ENCODE measurements at places on chromosomes 4 and X.
A peak's percentile ranks its signal among the peaks of the same experiment; 100 is the strongest.

- peak; percentile 63 for DNase-seq
These were observed 19.3 kb upstream of the CSF2RA start for GRCh38 chrX:1249101-1249887.

DNA sequence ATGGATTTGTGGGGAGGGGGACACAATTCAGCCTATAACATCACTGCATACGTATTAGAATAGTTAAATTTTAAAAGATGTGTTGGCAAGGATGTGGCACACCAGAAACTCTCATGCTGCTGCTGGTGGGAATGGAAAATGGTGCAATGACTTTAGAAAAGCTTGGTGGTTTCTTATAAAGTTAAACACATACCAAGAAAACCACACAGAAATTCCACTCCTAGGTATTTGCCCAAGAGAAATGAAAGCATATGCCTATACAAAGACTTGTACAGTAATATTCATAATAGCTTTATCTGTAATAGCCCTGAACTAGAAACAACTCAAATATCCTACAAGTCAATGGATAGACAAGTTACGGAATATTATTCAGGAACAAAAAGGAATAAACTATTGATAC is 71.3 kb upstream of the PDHA1 start:
- no peak for DNase-seq

DNA sequence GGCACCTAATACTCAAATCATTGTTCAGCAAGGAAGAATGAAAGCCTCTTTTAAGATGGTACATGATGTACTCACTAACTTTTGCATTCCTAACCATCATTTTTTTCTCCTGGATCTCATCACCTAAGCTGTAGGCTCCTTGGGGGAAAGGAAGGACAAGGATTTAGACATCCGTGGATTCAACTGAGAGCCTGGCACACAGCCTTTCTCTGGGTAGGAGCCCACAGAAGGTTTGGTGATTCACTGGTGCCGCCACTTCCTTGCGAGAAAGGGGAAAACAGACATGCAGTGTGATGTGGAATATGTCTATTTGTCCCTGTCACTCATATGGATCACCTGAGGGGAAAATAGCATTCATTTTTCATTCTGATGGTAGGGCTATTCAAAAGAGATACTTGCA is 147.3 kb downstream of the PCDH7 start:
- DNase-seq = no peak

- DNase-seq = no peak
These were observed 78.7 kb upstream of the OGT start for GRCh38 chrX:71454222-71454621.

GRCh38 chrX:15468036-15468435 is 25.1 kb downstream of the PIR start:
- no peak for DNase-seq

DNA sequence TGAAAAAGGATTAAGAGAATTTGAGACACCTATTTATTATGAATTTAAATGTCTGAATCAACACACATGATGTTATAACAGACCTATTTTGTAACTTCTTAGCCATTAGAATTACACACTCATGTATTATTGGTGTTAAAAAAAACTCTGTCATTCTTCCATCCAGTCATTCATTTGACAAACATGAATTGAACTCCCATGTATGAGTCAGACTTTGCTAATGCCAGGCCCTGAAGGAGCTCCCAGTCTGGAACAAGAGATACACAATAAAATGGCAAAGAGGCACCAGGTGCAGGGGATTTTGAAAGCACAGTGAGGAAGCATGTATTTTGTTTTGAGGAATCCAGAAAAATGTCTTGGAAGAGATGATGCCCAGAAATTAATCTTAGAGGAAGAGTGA is 87.7 kb upstream of the EFHC2 start:
- DNase-seq = no peak

DNA sequence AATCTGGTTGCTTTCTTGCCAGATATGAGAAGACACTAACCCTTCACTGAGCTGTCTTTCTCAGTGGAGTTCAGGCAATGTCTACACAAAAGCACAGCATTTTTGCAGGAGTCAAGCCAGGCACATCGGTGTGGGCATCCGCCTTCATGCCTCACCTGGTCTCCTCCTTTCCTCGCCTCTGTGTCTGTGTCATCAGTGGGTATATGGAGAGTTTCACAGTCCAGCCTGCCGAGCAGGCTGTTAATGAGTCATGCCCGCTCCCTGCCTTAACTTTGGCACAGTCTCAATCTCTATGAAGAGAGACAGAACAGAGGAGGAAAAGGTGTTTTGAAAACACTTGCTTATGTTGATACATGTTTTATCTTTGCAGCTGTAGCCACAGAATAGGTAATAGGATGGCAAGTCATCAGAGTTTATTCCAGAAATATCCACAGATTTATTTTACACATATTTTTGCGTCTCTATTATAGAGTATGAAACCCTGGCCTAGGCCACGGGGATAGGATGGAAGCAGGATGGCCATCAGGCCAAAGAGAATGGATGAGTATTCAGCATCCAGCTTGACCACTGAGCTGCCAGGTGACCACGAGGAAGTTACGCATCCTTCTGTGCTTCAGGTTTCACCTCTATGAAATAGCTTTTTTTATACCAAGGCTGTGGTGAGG is 32.8 kb upstream of the MAML3 start:
- DNase-seq = no peak

- DNase-seq = no peak
These were observed 917 bp downstream of the PCDH18 start for GRCh38 chr4:137531168-137531985.

GRCh38 chr4:107243141-107243781 is 207.1 kb upstream of the DKK2 start:
- DNase-seq = no peak

- DNase-seq = no peak
These were observed 404.0 kb upstream of the F9 start for GRCh38 chrX:139126493-139126892.

DNA sequence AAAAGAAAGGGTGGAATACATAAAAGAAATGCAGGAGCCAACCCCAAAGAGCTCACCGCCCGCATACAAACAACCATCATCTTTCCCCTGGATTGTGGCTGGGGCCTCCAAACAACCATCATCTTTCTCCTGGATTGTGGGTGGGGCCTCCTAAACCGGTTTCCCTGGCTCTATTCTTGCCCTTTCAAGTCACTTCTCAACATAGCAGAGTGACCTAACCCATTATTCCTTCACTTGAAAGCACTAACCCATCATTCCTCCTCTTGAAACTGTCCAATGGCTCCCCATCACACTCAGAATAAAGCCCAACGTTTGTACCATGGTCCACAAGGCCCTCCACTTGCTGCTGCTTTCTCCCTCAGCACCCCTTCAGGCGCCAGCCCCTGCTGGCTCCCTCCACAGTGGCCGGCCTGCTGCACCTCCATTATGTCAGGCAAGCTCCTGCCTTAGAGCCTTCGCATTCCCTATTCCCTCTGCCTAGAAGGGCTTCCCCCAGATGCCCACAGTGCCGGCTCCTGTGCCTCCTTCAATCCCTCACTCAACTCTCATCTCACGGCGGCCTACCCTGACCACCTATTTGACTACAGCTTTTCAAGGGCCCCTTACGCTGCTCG is 24.1 kb downstream of the SMIM43 start:
- DNase-seq = no peak

DNA sequence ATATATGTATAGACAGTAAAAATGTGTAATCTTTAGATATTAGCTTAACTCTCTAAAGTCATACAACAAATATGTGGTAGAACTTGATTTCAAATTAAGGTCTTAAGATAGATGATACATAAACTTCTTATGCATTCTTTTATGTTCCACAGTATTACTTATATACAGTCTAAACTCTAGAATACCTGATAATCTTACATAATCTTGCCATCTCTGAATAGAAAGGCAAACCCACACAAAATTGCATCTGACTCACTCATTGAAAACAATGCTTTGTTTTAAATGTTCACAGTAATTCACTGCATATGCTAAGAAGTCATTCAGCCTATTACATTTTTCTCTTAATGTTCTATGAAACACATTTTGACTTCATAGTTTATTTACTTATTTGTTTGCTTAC is 10.1 kb downstream of the SULT1B1 start:
- DNase-seq = no peak

- no peak for DNase-seq
These were observed 368.9 kb upstream of the CTSO start for GRCh38 chr4:156322592-156322991.

DNA sequence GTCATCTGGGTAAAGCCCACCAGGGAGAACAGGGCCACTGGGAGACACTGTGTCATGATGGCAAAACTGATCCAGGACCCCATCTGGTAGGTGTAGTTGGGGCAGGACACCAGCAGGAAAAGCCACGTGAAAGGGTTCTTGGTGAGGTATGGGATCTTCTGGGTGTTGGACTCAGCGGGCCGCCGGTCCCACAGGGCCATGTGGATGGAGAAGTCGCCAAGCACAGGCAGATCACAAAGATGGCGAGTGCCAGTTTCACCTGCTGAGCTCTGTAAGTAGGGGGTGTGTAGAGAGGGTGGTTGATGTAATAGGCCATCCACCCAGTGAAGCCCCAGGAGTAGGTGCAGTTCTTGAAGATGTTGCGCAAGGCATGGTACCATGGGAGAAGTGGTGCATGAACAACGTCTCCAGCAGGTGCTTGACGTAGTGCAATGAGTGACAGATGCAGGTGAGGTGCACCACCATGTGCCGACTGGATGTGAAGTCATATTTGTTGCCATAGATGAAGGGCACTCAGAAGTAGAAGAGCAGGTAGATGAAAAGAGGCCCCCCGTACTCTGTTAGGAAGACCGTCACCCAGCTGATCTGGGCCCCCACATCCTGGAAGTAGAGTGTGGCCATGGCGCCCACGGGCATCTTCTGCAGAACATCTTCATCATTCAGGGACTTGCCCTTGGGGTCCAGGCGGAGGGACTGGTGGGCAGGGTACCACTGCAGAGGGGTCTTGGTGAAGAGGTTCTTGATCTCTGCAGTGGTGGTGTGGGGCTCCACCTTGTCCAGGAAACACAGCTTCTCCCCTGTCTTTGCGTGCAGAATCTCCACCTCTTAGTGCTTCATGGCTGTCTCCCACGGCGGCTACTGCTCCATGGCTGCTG is 249.3 kb downstream of the ANKRD50 start:
- DNase-seq = no peak

DNA sequence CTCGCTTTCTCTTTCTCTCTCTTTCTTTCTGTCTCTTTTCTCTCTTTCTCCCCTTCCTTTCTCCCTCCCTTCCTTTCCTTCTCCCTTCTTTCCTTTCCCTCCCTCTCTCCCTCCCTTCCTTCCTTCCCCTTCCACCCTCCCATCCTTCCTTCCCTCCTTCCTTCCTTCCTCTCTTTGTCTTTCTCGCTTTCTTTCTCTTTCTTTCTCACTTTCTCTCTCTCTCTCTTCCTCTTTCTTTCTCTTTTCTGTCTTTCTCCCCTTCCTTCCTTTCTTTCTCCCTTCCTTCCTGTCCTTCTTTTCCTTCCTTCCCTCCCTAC is 2.1 kb upstream of the SORCS2 start:
- no peak for DNase-seq

- no peak for DNase-seq
These were observed 38.7 kb downstream of the PPP1R2C start for GRCh38 chrX:42739258-42739657.

DNA sequence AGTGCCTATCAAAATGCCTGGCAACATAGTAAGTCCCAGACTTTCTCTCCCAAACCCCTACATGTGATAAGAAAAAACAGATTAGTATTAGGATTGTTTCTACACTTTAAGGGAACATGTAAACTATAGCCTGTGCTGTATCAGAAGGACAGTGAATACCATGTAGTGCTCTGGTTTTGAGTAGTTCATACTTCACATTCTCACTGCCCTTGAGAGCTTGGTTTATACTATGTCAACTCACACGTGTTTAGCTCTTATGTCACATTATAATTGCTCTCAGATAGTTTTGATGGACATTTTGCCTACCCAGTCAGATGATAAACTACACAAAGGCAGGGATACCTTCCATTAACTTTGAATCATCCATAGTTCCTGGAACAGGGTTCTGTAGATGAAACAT is 58.0 kb upstream of the PGRMC2 start:
- no peak for DNase-seq

DNA sequence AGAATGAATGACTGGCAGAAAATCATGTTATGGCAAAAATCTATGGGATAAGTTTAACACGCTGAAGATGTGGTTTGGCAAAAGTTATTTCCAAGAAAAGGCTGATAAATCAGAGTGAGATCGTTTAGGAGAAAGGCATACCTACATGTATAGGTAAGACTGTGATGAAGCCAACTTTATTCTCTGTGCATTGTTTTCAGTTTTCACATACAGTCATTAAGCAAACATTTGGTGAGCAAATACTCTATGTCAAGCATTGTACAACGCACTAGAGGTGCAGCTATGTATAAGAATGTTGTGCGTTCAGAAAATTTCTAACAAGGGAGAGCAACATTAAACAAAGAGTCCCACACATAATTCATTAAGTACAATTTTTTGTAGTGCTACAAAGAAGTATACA is 121.7 kb downstream of the TEX13A start:
- no peak for DNase-seq

DNA sequence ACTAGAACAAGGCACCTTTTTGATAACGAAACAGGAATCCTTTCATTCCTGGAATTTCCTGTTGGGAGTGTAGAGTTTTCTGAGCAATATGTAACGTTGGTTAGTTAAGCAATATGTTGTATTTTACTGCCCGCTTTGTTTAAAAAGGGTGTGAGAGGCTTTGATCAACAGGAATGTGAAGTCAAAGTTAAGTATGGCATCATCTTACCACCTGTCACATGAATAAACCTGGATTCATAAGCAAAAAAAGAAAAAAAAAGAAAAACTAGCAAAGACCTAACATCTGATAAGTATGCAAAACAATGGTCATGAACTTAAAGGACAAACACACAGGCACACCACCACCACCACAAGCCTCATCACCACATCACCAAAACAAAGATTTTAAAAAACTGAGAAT is 7.1 kb upstream of the CXCL5 start:
- no peak for DNase-seq

- no peak for DNase-seq
These were observed 32.4 kb upstream of the BLTP1 start for GRCh38 chr4:122119739-122120138.

DNA sequence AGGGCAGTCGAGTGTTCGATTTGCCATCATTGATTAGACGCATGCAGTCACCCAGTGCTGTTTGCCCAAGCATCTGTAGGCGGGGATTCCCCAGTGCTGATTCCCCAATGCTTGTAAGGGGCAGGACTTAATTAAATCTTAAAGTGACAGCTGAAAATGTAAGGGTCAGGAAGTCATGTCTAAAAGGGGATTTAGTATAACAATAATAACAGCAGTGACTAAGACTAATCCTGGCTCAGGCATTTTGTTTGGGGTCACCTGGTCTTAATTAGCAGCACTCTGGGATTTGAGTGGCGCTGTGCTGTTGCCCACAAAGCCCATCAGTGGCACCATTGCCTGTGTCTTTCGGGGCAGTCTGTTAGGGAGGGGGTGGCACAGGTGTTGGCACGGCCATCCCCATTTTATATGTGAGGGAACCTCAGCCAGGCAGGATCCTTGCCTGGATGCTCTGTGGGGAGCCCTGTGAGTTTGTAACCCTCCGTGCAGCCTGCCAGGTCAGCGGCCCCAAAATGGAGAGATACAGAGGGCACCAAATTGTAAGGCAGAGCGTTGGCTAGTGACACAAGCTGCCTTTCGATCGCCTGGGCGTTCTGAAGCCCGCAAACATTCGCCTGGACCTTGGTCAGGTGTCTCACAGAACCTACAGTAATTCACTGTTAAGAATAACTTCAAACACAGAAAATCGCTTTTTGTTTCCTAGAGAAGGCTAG is 146.7 kb downstream of the TBL1X start:
- no peak for DNase-seq

Data from left ventricle myocardium inferior (tissue), 1 donor.